NCI-H1436 (cell line): ENCODE measurements at places on chromosomes 12 and 14.

DNA sequence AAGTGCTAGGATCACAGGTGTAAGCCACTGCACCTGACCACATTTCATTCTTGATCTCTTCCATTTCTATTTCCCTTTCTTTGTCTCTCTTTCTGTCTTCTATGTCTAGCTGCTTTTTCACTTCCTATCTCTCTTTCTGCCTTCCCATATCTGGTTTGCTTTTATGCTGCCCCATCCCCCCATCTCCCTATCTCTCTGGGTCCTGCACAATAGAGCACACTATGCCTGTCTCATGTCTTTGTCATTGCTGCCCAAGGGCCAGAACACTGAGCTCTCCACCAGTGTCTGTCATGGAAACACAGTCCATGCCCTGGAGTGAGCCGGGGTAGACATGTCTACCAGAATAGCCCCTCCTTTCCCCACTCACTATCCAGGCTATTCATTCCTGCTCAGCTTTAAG, 12.3 kb upstream of the RARG start:
- no peak for DNase-seq

GRCh38 chr12:53068811-53069585, 10.2 kb downstream of the SPRYD3 start:
- no peak for DNase-seq

DNA sequence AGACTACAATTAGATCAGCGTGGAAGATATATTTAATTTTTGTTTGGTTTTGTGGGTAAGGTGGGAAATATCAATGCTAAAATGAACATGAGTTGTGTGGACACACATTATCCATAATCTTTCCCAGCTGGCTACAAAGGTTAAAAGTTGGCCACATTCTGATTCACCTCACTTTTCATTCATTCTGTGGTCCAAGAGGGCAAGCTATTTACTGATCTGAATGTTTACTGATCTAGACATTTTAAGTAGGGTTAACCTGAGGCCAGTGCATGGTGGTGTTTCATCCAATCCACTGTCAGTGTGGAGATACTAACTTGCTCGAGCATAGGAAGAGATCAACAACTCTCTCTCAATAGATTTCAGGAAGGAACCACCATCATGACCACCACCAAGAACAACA, 71.6 kb downstream of the DCAF5 start:
- DNase-seq, result no peak

- DNase-seq, result no peak
Observed at GRCh38 chr12:27276275-27276674, 32.2 kb downstream of the STK38L start.

- no peak for DNase-seq
Observed at GRCh38 chr12:21773263-21773741, 1.2 kb downstream of the KCNJ8 start.

GRCh38 chr12:38385486-38385885, 68.9 kb downstream of the ALG10B start:
- DNase-seq, result no peak

DNA sequence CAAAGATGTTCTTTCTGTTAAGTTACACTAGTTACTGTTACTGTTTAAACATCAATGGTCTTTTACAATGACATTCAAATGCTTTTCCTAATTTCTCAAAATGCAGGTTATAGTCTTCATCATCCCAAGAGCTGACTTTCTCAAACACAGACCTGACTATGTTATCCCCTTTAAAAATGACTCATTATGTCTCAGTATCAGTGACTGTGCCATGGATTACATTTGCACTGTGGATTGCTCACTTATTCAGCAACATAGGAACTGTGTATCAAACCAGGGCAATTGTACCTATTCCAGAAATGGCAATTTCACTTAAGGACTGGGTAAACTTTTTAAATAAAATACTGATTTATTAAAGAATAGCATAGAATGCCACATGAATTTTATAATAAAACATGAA, 630.2 kb upstream of the NOVA1 start:
- no peak for DNase-seq

DNA sequence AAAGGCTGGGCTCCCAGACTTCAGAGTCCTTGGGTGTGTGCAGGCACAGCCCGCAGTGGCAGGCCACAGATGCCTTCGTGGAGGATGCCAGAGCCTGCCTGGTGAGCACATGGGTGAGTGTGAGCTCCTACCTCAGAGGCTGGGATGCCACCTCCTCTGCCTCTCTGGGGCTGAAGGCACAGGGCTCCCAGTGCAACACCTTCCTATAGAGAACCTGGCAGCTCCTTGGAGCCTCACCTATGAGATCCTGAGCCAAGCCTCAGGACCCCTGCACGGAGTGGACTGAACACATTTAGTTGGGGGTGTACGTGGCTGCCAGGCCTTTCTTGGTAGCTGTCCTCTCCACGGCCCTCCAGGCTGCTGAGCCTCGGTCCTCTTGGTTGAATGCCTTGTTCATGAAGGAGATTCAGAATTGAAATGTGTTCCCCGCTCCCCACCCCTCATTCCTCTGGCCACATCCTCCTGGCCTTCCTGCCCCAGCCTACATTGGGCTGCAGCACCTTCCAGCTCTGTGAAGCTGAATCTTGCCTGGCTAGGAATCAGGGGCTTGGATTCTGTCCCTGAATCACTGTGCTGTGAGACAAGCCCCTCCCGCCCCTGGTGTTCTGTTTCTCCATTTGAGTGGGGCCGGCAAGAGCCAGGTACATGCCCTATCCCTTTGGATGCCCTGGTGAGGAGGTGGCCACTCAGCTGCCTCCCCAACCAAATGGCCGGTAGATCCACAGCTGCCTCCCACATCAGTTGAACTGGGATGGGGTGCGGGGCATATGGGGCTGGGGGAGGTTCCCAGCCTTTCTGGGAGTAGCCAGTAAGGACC, 38.7 kb upstream of the TRAF3 start:
- DNase-seq, result no peak

DNA sequence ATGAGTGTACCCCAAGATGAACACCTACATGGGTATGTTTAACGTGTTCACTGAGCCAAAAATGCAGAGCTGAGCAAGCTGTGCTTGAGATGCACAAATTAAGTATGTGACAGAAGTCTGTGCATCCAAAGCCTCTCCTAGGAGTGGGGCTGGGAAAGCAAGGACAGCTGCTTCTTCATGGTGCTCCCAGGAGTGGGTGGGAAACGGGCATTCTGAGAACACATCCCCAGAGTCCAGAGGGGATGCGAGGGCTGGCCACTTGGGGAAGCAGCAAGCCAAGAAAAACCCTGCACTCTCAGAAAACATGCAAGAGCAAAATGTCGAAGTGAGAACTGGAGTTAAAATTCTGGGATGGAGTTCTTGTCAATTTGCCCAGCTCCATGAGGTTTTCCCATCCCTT, 414.3 kb downstream of the BCAT1 start:
- no peak for DNase-seq
